ENCODE measurements at places on chromosomes 5 and 9.

DNA sequence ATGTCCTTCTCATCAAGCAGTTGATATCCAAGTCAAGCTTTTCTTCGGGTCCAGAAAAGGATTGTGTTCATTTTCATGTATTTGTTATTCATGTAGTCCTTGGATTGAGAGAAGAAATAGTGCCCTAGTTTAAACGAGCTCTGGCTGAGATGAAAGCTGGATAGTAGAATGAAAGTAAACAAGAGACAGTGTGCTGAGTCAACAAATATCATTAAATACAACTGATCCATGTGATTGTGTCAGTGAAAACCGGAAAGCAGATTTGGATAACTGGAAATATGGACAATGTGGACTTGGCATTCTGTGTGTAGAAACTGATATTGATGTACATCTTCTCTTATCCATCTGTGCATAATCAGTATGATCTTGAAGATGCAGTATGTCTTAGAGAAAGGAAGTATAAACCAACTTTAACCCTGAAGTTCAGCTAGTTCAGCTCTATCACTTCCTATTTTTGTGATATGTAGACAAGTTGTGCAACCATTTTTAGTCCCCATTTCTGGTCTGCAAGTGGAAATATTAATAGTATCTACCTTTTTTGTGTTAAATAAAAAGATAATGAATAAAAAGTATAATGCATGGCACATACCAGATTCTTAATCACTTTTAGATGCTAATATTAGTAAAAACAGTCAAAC lies 4.4 kb downstream of the MUSK start:
- DNase-seq: no peak

GRCh38 chr5:54828151-54828550 lies 157.2 kb downstream of the ESM1 start:
- no peak for DNase-seq

DNA sequence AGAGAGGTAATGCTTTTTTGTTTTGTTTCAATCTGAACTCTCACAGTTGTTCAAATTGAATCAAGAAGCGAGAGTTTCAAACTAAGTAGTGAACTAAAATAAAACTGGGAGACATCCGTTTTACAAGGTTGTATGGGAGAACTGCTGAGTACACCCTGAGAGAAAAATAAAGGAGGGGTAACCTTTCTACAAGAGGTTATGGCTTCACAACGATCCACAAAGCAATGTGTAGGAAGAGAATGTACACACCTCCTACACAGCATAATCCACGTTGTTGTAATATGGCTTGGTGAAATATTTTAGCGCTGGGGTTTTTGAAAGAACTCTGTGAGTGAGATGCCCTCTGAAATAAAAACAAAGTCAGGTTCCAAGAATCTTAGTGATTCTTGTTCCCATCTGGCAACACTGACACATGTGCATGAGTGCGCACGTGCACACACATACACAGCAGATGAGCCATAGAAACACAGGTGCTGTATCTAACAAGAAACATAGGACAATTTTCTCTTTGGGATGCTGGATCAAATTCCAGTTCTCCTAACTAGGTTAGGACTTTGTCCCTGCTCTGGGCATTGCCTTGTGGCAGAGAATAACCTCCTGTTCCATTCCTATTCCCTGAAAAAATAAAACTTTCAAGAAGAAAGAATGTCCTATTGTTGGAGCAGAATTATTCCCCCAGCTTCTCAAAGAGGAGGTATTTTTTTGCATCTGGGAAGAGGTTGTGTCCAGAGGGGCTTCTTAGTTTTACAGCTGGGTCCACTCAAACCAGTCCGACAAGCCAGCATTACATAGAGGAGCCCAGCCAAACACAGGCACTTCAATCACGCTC lies 94.5 kb upstream of the EFNA5 start:
- DNase-seq: no peak

GRCh38 chr5:88688156-88688983 lies 194.6 kb downstream of the MEF2C start:
- no peak for DNase-seq

- no peak for DNase-seq
These were observed 54.6 kb downstream of the FYB1 start for GRCh38 chr5:39164529-39165402.

GRCh38 chr9:99030092-99030511 lies 74.8 kb upstream of the TGFBR1 start:
- DNase-seq: no peak

DNA sequence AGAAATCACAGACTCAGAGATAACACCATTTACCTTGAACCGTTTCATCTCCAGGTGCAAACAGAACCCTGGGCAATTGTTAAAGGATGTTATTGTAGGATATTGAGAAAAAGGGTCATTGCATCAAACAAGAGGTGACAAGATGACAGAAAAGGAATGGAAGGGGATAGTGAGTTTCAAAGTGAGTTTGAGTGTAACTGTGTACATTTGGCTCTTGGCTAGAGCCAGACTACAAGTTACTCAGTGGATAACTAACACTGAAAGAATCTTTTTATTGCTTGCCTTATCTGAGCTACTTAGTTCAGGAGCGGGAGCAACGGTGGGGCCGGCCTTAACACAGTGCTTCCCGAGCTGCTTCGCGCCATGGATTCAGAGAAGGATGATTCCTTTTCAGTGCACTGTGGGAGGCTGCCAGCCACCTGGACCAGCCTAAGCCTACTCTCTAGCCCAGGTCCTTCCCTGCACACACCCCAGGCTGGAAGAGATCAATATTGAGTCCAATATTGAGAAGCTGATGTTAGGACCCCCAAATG lies 193.4 kb downstream of the ATPSCKMT start:
- DNase-seq: no peak

GRCh38 chr9:34069831-34070230 lies 21.1 kb upstream of the UBAP2 start:
- DNase-seq: no peak

DNA sequence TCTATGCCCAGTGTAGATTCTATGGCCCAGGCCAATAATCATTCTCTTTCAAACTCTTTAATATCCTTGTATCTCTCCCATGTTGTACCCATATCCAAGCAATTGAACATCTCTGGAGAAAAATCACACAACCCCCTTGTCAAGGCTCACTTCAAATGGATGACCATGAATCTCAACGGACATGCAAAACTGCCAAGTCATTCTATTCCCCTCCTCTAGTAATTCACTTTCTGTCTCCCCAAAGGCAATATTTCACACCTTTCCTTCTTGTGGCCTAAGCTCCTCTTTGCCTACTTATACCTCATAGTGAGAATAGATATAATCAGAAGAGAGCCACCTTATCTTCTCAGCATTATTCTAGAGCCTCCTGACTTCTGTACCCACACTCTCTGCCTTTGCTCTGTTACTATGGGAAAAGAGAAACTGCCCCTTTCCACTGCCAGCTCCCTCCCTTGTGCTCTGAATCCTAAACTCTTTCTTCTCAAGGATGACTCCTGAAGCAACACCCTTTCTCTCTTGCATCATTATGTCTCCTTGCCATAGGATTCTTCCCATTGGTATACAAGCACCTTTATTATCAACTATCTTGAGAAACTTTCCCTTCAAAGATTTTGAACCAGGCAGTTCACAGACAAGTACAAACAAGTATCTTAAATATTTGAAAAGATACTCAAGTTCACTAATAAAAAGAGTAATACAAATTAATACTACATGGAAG lies 66.1 kb downstream of the RPS23 start:
- no peak for DNase-seq

- DNase-seq: no peak
These were observed 14.1 kb upstream of the MAP1B start for GRCh38 chr5:72093217-72093616.

DNA sequence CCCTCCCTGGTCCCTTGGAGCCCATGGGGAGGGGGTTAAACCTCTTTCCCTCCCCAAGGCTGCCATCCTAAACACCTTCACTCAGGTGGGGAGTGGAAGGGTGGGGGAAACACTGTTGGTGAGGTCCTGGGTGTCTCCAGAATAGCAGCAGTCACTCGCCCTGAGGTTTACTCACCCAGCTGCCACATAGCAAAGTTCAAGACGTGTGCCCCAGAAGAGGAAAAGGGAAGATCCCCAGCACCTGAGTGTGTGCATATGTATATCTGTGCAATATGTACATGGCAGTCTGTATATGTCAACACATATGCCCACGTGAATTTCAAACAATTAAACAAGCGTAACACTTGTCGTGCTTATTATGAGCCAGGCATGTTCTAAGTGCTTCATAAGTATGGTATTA lies 31.3 kb upstream of the SMU1 start:
- no peak for DNase-seq

DNA sequence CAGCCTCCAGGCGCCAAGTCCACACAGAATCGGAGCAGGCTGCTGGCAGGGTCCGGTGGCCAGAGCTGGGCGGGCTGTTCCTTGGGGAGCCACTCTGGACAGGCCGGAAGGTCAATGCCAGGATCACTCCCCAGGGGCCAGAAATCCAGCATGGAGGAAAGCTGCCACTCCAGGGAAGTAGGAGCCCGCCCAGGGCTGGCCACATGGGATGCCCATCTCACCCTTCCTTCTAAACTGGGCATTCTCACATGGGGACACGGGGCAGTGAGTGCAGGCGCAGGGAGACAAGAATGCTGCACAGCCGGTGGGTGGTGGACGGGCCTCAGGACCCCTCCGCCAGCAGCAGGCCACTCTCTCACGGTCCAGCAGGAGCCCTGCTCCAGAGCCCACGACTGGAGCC lies 58.2 kb downstream of the ADAMTS2 start:
- DNase-seq: no peak

DNA sequence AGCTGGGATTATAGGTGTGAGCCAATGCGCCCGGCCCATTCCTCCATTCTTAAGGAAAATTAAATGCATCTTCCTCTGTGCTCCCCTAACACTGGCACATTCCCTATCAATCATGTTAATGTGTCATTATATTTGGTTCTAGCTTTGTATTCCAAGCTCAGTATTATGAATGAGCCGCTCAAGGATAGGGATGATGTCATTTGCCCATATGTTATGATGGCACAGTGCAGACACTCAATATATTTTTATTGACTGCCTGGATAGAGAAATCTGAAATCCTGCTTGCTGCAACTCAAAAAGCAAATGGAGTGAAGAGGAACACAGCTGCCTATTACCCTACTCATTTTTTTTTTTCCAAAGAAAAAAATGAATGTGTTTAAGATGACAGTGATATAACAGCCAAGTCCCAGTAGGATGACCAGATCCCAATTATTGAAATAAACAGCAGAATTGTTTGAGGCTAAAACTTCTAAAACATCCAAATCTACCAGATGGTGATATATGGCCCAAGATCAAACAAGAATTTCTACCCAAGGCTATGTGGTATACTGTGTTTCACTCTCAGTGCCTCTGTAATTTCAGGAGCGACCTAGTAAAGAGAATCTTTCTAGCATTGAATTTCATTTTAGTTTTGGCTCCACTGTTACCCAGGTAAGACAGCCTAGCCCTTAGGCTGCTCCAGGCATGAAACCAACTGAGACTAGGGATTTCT lies 16.3 kb downstream of the SUSD1 start:
- DNase-seq: no peak

- DNase-seq: no peak
These were observed 23.2 kb downstream of the GAPVD1 start for GRCh38 chr9:125284855-125285254.

DNA sequence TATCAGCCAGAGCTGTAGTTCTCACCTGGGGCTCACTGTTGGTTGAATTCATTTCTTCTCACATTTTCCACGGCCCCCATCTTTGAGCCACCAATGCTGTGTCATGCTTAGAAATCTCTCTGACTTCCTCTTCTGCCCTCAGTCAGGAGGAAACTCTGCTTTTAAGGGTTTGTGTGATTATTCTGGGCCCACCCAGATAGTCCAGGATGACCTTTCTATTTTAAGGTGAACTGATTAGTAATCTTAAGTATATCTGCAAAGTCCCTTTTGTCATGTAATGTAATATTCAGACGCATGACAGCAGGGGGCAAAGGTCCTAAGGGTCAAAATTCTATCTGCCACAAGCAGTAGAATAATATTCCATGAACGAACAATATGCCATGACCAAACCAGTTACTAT lies 88.4 kb downstream of the AK8 start:
- no peak for DNase-seq

DNA sequence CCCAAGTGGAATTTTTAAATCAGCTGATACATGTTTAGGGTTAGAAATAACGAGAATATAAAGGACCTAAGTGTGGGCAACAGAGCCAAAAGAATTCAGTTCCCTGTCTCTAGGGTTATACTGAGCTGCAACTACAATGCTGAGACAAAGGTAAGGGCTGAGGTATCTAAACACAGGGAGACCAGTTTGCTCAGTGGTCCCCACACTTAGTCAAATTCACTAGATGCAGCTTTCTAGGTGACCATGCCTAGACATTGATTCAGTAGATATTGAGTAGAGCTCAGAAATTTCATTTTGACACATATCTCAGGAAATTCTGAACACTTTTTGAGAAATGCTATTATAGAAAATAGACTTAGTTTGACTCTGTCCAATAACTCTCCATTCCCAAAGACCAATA lies 84.8 kb downstream of the PPP2R2B start:
- DNase-seq: no peak

DNA sequence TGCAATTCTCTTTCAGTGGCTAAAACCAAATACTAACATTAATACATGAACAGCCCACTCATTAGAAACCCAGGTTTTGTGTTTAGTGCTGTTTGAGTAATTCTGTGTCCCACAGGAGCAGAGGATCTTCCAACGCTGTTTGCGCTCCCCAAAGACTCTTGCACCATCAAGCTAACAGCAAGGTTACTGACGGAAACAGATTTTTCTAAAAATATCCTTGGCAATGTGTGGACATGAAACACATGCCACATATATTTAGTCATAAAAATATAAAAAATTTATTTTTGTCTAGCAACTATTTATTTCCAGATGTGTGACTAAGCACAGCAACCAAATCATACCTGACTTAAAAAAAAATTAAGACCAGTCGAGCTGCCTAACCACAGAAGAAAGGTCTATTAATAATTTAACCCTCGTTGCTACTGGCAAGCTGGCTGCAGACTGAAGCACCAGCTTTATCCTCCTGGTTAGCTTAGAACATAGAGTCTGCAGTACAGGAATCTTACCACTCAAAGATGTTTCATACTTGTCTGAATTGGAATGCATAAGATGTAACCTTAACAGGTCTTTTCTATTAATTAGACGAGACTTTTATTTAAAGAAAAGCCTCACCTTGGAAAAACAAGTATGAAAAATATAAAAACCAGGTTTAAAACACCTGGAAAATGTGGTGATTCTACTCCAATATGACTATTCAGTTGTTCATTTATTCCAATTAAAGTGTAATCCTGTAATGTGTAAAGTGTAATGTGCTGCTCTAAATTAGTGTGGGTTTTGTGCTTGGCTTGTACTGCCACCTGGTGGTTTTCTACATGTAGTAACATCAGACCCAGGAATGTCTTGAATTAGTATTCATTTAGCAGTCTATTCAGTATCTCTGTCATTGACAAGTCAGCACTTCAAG lies 272.5 kb downstream of the EPB41L4A start:
- no peak for DNase-seq

- no peak for DNase-seq
These were observed 129.7 kb upstream of the DHFR start for GRCh38 chr5:80784451-80784850.
